ENCODE measurements at places on chromosomes 3 and 15.

- no peak for DNase-seq
These were observed 111.1 kb upstream of the GPR149 start for GRCh38 chr3:154540950-154541604.

DNA sequence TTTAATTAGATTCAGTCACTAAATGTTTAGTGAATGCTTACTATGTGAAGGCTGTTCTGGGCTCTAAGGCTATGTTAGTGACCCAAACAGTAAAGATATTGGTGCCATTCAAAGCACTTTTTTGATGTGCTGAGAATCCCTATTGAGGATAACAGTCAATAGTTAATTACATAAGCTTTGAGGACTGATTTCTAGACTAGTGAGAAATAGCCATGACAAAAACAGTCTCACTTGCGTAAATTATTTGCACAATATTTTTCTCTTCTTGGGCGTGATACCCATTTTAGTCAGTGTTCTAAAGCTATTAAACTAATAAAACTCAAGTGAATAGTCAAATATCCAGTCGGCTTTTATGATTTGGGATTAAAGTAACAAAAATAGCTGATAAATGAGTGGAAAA is 74.6 kb downstream of the UBE2E2 start:
- no peak for DNase-seq

- DNase-seq, result no peak
These were observed 438 bp downstream of the SHOX2 start for GRCh38 chr3:158105710-158106253.

GRCh38 chr15:95834028-95834804 is 496.3 kb upstream of the NR2F2 start:
- no peak for DNase-seq

DNA sequence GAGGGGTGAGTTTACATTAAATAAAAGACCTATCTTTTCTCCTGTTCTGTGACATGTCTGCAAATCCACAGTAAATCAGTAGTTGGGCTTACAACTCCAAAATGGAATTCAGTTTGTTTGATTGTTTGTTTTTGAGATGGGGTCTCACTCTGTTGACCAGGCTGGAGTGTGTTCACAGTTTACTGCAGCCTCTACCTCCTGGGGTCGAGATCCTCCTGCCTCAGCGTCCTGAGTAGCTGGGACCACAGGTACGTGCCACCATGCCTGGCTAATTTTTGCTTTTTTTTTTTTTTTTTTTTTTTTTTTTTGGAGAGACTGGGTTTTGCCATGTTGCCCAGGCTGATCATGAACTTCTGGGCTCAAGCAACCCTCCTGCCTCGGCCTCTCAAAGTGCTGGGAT is 63.5 kb upstream of the ADPGK start:
- DNase-seq, result no peak

DNA sequence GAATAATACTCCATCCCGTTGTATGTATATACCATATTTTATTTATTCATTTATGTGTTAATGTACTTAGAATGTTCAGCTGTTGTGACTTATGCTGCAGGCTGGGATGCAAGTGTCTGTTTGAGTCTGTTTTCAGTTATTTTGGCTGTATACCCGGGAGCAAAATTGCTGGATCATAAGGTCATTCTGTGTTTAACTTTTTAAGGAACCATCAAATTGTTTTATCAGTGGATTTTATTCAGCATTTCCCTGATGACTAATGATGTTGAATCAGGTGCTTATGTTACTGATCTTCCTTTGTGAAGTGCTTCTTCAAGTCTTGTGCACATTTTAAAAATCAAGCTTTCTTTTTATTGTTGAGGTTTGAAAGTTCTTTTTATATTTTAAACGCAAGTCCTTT is 118.1 kb downstream of the SLC25A26 start:
- DNase-seq, result no peak

DNA sequence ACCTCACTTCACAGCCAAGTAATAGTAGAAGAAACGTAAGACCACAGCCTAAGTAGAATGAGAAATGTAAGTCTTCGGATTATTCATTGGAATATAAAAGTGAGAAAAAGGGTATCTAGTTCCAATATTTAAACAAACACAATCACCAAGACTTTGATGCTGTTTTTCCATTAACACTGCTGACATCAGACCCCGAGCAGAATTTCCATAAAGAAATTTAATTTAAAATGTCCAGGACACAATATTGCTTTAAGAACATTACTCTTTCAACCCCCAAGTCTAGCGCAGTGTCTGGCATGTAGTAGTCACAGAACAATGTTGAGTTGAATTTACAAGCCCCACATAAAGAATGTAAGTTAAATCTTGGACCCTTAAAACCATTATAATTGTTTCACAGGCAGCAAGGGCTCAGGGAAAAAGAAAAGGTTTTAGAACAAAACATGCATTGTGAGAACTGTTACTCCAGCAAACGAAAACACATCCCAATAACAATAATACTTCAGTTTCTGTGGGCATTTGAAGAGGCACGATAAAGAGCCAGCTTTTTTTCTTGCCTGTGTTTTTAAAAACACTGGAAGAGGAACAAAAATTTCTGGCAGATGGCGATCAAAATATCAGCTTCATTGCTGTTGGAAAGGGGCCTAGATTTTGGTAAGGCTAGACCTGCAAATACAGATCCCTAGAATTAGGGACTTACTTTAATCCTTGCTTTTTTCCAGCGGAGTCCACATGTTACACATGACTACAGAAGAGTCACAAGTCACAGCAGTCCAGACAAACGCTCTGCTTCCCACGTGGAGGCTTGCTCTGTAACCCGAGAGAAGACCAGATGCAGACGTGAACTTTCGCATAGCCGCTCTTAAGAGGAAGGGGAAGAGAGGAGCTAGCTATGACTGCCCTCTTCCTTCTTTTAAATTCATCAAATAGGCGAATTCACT is 77.9 kb upstream of the IGSF10 start:
- DNase-seq, result peak; percentile 29

All from bone marrow (tissue), 2 donors.